Lung (tissue), 17 donors: ENCODE measurements at places on chromosomes 16 and 17.

DNA sequence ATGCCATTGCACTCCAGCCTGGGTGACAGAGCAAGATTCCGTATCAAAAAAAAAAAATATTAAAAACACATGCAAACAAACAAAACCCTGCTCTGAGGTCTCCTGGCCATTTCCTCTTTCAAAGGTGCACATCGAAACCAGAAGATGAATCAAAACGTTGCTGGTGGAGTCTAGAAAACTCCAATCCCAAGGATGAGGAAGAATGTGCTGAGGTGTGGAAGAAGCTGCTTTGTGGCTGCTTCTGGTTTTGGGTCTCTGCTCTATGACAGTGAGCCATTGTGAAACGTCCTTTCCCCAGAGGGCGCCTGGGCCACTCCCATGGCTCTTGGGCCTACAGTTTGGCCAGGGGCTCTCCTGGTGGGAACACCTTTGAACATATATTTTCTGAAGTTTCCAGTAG is 112.6 kb downstream of the IRF8 start:
- DNase-seq, result no peak

- DNase-seq, result no peak
Observed at GRCh38 chr16:89584768-89585549, 9.4 kb downstream of the CPNE7 start.

- DNase-seq, result no peak
Observed at GRCh38 chr17:65226227-65226626, 89.1 kb downstream of the RGS9 start.

- DNase-seq, result peak; percentile 76
Observed at GRCh38 chr17:7704601-7705268, at the start of gene EFNB3. Gene EFNB3, plus strand, starts transcription at chr17:7705202. Its CDS starts 397 bp downstream, at chr17:7705599.

- no peak for DNase-seq
Observed at GRCh38 chr17:44906010-44906646, 6.9 kb upstream of the EFTUD2 start.

GRCh38 chr17:19672009-19672750 is 23.6 kb downstream of the ALDH3A2 start:
- DNase-seq, result peak; percentile 72

- no peak for DNase-seq
Observed at GRCh38 chr16:85082173-85083050, 29.9 kb downstream of the CIBAR2 start.

DNA sequence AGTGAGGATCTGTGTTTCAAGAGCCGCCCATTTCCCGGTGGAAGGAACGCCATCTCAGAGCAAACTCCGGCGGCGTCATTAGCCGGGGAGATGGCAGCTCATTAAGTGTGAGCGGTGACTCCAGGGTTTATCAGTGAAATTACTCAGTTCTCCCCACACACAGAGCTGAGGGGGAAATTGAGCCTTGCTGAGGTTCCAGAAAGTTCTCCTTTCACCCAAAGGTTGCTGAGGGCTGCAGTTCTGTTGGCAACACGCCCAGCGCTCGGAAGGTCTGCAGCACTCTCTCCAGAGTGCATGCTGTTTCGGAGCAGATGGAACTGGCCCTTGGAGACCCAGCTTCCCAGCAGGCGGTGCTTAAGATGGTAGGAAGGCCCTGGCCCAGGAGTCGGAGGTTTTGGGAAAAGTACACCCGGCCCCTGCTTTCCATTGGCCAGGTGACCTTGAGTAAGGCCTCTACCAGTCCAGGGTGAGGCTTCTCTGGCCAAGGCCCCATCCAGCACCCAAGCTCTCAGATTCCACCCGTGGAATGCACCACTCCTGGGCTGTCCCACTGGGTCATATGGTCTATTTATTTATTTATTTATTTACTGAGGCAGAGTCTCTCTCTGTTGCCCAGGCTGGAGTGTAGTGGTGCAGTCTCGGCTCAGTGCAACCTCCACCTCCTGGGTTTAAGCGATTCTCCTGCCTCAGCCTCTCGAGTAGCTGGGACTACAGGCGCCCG is 167.7 kb upstream of the CIBAR2 start:
- peak; percentile 91 for DNase-seq

GRCh38 chr17:77387891-77388290 is 247.1 kb downstream of the SEC14L1 start:
- no peak for DNase-seq

- no peak for DNase-seq
Observed at GRCh38 chr16:72845322-72846020, 202.5 kb downstream of the ZFHX3 start.

- no peak for DNase-seq
Observed at GRCh38 chr16:82954224-82954929, 327.6 kb downstream of the CDH13 start.

DNA sequence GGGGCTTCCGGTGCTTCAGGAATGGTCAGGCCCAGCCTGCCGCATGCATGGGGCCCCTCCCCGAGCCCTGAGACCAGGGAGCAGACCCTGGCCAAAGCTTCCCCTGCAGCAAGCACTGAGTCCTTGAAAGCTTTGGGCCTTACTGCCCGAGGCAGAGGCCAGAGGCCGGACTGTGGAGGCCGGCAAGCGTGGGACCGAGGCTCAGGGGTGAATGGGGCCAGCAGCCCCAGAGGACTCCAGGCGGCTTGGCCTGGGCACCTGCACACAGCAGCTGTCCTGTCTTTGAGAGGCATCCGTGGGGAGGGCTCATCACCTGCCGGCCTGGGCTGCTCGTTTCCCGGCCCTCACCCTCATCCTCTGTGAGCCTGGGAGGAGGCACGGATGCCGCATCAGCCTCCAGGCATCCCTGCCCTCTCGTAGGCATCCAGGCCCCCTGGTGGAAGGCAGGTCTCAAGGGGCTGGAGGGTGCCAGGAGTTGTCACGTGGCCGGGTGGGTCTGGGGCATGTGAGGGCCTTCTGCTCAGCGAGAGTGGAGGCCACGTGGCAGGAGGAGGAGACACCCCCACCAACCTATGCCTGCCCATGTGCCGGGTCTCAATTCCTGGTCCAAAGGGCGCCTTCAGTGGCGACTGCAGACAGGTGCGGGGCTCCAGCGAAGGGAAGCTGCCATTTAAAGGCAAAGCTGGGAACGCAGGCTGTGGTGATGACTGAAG is 31.4 kb downstream of the CACNA1H start:
- no peak for DNase-seq

DNA sequence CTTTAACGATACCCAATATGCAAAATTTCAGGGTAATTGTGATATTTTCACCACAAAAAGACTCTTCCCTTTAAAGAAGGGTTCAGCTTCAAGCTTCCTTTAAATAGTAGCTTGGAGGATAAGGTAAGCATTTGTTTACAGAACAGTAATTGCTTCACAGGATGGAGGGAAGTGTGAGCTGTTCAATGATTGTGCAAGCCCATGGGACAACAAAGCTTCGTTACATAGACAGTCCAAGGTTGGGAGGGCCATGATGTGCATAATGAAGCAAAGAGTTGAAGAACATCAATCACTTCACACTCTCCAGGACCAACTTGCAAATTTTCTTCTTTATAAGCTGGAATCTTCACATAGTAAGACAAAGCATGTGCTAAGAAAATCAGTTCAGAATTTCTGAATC is 145.0 kb upstream of the ASIC2 start:
- no peak for DNase-seq

DNA sequence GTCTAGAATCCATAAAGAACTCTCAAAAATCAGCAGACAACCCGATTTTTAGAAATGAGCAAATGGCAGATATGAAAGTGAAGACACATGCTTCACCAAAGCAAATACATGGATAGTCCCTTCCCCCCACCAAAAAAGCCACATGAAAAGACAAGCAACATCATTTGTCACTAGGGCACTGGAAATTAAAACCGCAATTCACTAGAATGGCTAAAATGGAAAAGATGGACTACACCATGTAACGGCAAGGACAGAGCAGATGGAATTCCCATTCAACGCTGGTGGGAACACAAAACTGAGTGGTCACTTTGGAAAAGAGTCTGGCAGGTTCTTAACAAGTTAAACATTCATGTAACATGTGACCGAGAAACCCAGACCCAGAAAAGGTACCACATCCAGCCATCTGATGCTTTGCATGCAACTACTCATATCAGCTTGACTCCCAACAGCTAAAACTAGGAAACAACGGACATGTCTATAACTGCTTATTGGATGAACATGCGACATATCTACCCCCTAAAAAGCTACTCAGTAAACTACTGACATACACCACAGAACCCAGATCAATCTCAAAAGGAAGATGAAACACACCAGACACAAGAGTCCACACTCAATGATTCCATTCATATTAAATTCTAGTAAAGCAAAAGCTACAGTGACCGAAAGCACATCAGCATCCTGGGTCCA is 132.6 kb downstream of the ZNF778 start:
- no peak for DNase-seq

DNA sequence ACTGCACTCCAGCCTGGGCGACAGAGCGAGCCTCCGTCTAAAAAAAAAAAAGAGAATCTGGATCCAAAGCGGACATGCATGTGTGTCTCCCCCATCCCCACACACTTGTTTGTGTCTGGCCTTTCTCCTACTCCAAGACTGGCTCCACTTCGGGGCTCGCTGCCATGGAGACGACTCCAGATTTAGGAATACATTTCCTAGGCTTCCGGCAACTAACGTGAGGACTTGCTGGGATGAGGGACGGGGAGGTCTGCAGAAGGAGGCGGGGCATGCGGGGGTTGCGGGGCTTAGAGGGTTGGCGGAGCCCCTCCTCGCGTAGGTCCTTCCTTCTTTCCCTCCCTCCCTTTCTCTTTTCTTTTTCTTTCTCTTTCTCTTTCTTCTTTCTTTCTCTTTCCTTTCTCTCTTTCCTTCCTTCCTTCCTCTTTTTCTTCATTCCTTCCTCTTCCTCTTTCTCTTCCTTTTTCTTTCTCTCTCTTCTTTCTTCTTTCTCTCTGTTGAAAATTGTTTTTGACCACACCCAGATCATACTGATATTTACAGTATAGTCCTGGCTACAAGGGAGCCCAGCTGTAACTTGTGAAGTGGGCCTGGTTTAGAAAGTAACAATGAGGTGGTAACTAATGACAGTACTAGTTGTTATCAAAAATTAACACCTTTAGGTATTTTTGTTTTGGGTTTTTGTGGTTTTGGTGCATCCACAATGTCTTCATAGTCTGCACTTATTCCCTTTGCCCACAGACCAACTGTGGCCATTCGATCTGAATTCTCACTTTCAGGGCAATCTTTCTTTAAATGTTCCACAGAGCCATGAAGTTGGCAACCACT is 25.2 kb downstream of the MIS12 start:
- DNase-seq, result peak; percentile 36

- no peak for DNase-seq
Observed at GRCh38 chr17:29214215-29215146, 32.2 kb upstream of the CRYBA1 start.

GRCh38 chr16:14494396-14494966 is 135.6 kb downstream of the PARN start:
- no peak for DNase-seq

- DNase-seq, result peak; percentile 39
Observed at GRCh38 chr16:30005341-30006094, 5.3 kb downstream of the DOC2A start.

DNA sequence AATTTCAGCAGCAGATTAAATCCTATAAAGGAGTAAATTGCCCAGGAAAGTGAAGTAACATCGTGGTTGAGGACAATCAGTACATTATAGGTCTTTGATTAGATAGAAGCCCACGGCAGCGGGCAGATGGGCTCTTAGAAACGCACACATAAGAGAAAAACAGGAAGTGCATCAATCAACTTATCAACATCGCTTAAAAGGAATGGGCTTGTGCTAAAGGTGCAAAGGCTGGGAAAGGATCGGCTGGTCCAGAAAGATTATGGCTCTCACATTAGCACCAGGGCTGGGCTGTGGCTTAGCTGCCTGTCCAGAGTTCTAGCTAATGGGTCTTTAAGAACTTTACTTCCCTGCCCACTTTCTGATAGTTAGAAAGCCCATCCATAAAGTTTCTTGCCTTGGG is 292.0 kb upstream of the TNRC6C start:
- DNase-seq, result no peak

DNA sequence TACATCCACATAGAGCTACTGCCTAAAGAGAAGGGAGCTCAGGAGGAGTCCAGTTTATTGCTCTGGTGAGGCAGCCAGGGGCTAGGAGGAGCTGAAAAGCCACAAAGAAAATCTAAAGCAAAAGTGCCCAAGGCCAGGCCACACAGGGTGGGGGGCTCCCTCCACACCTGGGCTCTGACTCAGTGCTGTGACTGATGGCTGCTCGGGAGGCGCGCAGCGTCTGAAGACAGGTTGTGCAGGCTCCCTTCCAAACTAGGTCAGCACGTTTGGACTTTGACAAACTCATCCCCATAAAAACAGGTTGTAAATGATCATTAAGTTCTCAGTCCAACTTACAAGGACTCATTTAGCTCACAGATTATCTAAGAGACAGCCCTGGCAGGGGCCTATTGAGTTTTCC is 22.2 kb upstream of the LCMT1 start:
- DNase-seq, result no peak

GRCh38 chr17:48728232-48729231 is at the start of gene HOXB13:
Gene HOXB13, minus strand, starts transcription at chr17:48728750. Its CDS starts 157 bp downstream, at chr17:48728593.
- DNase-seq, result peak; percentile 41

GRCh38 chr17:38448208-38448771 is 20.0 kb downstream of the ARHGAP23 start:
- no peak for DNase-seq
